ENCODE measurements at places on chromosomes 11 and 22. TPM values are rescaled to one million over a fixed set of nuclear protein-coding genes. Genes with fewer than 3 reads are reported as not detected.
A peak's percentile ranks its signal among the peaks of the same experiment; 100 is the strongest.

DNA sequence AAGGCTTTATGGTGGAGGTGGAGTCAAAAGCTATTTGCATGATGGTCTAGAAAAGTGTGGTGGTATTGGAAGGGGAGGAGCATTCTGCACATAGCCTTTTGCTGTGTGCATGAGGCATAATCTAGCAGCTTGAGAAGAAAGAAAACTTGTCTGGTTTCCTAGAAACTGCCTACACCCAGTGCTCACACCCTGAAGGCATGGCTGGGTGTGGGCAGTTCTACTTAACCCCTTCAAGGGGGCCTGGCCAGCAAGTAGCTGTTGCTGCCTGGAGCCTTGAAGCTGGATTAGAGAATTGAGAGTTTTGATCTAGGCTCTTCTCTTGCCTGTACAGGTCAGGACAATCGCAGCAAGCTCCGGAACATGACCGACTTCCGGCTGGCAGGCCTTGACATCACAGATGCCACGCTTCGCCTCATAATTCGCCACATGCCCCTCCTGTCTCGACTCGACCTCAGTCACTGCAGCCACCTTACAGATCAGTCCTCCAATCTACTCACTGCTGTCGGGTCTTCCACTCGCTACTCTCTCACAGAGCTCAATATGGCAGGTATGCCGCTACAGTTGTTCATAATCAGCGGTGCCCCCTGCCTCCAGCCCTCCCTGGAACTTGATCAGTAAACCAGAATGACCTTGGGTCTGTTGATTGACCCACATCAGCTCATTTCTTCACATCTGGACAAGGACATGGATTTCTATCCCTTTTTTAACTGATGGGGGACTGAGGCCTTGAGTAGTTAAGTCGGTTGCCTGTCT is 12.2 kb upstream of the GRK2 start:
- DNase-seq = no peak

Gene KDM4E
- total RNA-seq = not detected

GRCh38 chr11:64266339-64266738 is 15.0 kb downstream of the PLCB3 start:
- DNase-seq = no peak

GRCh38 chr22:16956290-16956689 is 51.7 kb downstream of the GAB4 start:
- no peak for DNase-seq

Gene DAGLA
- total RNA-seq = 5.3 TPM

DNA sequence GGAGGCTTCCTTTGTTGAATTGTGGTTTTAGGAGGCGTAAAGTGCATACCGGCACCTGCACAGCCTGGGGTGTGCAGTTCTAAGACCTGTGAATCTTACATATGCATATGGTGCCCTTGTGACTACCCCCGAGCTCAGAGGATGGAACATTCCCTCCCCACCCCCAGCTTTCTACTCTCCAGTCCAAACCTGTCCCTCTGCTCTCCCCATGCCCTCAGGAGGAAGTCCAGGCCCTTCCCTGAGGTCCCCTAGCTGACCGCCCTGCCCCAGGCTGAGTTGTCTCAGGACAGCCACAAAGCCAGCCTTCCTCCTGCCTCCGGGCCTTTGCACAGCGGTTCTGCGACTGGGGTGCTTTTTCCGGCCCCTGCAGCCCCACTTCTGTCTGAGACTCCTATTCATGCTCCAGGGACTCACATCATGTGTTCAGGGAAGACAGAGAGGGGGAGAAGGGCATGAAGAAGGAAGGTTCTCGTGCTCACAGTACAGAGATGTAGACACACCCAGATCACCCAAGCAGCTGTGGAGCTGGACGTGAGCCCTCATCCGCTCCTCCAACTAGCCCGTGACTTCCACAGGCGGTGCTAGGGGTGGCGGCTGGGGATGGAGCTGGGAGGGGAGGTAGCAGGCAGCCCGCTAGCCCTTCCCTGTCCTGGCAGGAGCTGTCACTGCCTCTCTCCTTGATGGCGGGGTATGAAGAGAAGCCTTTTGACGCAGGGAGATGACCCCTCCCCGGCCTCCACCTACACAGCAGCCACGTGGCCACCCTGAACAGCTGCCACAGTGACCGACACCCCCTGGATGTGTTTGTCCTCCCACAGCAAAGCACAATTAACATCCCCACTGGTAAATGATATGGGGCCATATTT is 50.8 kb downstream of the FLRT1 start:
- no peak for DNase-seq

DNA sequence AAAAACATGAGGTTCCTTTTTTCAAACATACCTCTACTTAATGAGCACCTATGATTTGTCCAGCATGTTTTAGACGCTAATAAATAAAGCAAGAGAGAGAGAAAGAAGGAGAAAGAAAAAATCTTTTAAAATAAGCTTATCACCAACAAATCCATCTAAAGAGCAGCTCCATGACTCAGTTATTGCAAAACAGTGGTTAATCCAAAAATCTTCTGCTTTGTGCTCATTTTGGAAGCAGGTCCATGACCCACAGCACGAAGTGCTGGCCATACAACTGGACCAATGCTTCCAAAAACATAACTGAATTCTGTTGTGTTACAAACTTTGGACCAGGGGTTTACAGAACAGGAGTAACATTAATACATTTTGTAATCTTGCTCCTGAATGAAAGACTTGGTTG is 696.6 kb downstream of the KCNA4 start:
- DNase-seq = no peak

Gene PAX6
- total RNA-seq = not detected

Gene RIMBP3C
- not detected for total RNA-seq

Gene FAT3
- 2.8 TPM for total RNA-seq

Gene CSF2RB
- 6.0 TPM for total RNA-seq

Gene SEPTIN3
- total RNA-seq = not detected

Gene ISX
- not detected for total RNA-seq

Gene C22orf15
- total RNA-seq = not detected

- peak; percentile 68 for DNase-seq
Observed at GRCh38 chr11:6646918-6647679, 8.5 kb downstream of the DCHS1 start.

DNA sequence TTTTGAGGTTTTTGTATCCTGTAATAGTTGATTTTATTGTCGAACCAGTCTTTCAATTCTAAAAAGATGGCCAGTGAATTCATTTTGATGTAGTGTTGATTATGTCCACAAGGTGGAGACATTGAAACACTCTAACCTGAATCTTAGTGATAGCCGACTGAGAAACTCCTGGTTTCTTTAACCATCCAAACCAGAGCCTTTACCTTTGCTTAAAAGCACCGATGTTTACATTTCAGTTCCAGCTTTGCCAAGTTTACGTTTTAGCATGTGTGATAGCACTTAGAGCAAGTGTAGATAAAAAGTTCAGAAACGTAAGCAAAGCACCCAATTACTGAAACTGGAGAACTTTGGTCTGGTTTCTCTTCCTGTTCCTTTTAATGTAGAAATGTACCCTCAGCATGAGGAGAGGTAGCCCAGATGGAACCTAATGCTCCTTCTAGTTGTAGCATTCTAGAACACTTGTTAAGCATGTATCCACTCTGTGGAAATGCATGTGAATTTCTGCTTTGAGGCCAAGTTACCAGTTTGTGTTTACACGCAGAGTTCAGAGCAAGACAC is 208.6 kb downstream of the DBX1 start:
- DNase-seq = no peak

DNA sequence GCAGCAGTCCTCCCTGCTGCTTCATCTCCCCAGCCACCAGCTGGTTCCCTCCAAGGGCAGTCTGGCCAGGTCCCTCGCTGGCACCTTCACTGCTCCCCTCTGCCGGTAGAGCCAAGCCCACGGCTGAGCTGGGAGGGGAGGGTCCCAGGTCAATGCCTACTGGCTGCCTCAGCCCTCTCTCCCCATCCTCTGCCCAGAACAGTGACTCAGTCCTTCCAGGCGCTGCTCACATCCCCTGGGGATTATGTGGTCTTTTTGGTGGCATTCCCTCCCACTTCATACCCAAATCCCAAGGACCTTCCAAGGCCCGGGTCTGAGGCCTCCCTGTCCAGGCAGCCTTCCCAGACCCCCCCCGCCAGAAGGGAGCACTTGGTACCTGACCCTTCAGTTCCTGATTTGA is 44.9 kb downstream of the WNT7B start:
- no peak for DNase-seq

DNA sequence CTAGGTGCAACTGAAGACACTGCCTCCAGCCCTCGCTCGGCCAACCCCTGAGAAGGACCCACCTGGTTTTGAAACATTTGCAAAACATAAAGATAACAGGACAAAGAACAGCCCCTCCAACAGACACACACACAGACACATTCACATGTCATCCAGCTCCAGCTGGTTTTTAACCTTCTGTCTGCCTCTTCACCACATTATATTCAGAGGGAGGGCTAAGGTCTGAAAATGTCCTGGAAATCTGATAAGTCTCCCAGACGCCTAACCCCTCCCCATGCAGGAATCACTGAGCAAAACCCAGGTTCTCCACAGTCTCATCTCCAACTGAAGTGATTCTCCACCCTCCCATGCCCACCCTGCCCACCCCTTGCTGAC is 29.4 kb downstream of the PACSIN2 start:
- DNase-seq = no peak

GRCh38 chr22:43094085-43094484 is 4.9 kb upstream of the TTLL1 start:
- DNase-seq = no peak

DNA sequence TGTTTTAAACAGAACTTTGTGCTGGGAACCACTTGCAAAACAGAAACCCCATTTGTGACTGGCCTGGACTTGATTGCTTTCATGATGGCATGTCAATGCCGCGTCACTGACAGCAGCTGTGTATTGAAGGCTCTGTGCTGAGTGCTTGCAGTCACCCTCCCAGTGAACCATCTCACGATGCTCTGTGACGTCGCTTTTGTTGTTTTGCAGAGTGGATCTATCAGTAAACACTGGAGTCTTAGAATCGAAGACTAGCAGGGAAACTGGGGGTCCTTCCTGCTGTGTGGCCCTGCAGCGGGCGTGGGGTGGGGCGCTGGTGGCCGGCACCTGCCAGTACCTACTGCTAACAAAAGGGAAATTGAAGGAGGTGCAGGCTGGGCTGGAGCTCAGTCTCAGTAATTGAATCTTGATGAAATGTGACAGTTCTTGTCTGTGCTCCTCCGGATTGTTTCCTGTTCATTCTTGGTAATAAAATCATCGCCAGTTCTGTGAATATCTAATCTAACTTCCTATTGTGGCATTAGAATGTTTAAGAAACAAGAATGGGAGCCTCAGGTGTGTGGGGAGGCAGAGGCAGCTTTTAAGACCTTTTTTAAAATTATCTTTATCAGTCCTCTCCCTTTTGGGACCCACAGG is 50.5 kb upstream of the PARVG start:
- DNase-seq = no peak

Gene MMP11
- total RNA-seq = 7.6 TPM

Gene APOL3
- 47.3 TPM for total RNA-seq

GRCh38 chr11:59710136-59710847 is 3.4 kb downstream of the OR10V1 start:
- no peak for DNase-seq

Gene CABP4
- total RNA-seq = not detected

GRCh38 chr22:17098379-17098819 is 13.6 kb downstream of the IL17RA start:
- DNase-seq = no peak

Gene SCGB1D2
- total RNA-seq = not detected

Gene ZPR1
- total RNA-seq = 171 TPM

DNA sequence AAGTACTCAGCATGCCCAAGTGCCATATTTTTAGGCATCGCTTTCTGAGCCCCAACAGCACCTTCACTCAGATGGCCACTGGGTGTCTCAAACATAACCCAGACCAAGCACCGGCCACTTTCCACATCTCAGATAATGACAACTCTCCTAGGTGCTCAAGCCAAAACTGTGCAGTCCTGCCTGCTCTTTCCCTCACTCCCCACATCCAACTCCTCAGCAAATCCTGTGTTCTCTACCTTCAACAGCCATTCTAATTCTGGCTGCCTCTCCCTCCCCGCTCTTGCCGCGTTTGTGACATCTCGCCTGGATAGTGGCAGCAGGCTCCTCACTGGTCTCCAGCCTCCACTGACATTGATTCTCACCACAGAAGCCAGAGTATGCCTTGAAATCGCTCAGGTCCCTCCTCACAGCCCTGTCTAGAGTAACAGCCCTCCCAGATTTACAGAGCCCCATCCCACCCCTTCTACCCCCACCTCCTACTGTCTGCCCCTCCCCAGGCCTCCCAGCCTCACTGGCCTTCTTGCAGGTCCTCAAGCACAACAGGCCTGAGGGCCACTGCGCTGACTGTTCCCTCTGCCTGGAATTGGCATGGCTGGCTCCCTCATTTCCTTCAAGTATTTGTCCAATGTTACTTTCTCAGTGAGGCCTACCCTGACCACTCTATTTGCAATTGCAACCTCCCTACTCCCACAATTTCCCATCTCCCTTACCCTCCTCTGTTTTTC is 1.3 kb upstream of the PHETA2 start:
- no peak for DNase-seq

Gene TIMP3
- total RNA-seq = 394 TPM

DNA sequence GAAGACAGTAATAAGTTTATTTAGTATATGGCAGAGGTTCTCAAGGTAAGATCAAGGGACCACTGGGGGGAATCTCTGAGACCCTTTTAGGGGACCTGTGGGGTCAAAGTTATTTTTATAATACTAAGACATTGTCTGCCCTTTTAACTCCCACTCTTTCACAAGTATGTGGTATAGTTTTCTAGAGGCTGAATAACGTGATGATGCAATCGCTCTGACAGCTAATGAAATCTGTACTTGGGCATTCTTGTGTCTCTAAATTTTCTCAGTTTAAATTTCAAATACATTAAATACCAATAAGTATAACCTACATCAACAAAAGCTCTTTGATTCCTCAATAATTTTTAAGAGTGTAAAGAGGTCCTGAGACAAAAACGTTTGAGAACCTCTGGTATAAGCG is 147.9 kb downstream of the ATG16L2 start:
- DNase-seq = no peak

Gene OR51B5
- not detected for total RNA-seq

DNA sequence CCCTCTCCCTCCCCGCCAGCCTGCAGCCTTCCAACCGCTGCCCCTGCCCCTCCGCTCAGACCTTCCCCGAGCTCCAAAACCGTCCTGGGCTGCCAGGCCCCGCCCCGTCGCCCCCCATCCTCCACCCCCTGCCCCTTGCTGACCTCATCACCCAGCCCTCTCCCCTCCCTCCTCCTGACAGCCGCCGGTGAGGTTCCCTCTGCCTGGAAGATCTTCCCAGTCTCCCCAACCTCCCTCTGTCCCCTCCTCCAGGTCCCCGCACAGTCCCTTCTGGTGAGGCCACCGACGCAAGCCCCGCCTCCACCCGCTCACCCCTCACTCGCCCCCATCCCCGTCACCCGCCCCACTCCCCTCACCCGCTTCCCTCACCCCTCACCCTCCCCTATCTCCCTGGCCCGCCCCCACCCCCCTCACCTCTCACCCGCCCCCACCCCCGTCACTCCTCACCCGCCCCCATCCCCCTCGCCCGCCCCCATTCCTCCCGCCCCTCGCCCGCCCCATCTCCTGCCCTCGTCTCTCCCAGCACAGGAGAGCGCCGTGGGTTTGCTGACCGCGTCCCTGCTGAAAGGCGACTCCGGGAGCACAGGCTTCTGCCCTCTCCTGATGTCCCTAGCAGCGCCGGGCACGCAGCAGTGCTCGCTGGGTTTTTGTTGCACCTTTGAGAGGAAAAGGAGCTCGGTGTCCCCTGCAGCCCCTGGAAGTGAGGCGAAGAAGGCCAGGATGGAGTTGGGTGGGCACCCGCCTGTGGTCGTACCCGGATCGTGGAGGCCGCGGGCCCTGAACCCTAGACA is 16.4 kb upstream of the UPK3A start:
- DNase-seq = no peak
